Daoy (cell line): ENCODE measurements at places on chromosomes 2 and 18. TPM values are rescaled to one million over a fixed set of nuclear protein-coding genes. Genes with fewer than 3 reads are reported as not detected.

GRCh38 chr2:101328474-101329007, 20.0 kb upstream of the RNF149 start:
- DNase-seq: peak; percentile 34

- peak; percentile 5 for DNase-seq
Measured at GRCh38 chr18:62634979-62635630, 80.2 kb upstream of the PHLPP1 start.

DNA sequence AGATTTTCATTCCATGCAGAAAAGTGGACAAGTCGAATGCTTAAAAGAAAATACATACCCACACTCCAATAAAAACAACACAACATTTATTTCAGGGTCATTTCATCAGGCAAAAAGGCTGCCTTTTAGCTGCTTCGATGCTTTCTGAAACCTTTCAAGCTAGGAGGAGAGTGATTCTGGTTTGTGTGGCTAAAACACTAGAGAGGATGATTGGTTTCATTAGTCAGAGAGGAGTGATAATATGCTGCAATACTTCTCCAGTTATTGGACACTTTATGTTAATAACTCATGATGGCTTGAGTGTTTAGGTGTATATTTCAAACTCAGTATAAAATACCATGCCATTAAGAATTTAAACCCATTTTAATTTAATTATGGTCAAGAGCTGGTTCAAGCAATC, 614.0 kb downstream of the SLC4A3 start:
- DNase-seq: no peak

METTL8 gene
- 17.1 and 20.2 TPM in 2 replicates for total RNA-seq

UGT1A4 gene
- 0.63 TPM in 1 of 2 replicates, not detected in the other for total RNA-seq
